ENCODE measurements at places on chromosomes 5 and 9.
A peak's percentile ranks its signal among the peaks of the same experiment; 100 is the strongest.

DNA sequence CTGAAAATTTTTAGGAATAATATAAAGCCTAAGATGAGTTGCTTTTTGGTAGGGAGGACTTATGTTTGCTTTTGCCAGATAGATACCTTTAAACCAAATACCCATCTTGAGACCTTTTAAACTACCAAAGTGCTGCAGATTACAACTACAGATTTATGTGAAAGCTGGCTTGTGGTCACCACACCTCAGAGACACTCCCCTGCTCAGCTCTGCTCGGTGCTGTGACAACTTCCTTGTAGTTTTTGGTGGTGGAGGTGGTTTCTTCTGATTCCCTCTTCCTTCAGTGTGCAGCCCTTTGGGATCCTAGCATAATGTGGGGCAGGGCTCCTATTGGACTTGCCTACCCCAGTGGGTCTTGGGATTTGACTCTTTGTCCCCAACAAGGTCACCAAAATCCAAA lies 29.2 kb downstream of the GARNL3 start:
- no peak for DNase-seq

GRCh38 chr5:166772770-166773169 lies 1518.7 kb upstream of the WWC1 start:
- DNase-seq = no peak

DNA sequence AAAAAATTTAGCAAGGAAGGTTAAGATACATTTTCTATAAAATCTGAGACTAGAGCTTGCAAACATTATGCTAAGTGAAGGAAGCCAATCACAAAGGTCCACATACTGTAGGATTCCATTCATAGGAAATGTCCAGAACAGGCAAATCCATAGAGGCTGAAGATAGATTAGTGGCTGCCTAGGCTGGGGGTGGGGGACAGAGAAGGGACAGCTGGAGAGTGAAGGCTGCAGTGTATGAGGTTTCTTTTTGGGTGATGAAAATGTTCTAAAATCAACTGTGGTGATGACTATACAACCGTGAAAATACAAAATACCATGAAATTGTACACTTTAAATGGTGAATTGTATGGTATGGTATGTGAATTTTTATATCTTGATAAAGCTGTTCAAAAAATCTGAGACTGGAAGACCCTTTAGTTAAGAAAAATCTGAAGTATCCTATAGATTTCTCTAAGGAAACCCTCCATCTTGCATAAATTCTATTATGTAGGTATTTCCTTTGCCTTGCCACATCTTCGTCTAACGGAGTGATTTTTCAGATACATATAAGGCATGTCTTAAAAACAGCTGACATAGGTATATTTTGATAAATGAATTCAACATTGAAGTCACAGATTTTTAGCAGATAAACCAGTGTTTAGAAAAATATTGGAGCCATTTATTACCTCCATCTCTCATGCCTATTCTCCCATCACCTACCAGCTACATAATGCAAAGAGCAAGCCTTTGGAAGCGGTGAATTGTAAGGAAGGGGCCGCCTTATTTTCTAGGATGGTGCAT lies 121.1 kb downstream of the LMNB1 start:
- no peak for DNase-seq

DNA sequence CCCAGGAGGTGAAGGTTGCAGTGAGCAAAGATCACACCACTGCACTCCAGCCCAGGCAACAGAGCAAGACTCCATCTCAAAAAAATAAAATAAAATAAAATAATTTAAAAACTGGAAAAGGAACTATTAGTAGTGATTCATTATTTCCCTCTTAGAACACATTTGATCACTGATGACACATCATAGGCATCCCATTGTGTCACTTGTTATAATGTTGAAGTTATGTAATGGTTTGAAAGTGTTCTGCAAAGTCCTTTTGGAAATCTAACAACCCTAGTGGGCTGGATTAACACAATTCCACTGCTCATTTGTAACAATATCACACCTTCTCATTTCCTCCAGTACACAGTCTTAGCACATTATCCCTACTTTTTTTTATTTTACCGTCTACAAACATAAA lies 81.8 kb upstream of the LMNB1 start:
- no peak for DNase-seq

DNA sequence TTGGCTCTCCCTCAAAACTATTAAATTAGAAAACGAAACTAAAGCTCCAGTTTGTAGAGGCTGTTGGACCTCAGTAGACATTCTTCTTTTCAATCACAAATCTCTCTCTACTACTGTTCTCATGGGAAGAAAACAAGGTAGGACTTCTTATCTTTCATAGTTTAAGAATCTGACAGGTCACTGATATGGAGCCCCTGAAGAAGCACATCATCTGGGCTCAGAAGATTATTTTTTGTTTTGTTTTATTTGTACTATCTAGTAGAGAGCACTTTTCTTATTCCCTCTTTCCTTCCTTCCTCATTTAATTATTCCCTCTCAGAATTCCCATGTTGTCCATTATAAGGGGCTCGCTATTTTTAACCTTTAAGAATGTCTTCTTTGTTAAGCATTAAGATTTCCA lies 26.3 kb downstream of the STARD4 start:
- no peak for DNase-seq

DNA sequence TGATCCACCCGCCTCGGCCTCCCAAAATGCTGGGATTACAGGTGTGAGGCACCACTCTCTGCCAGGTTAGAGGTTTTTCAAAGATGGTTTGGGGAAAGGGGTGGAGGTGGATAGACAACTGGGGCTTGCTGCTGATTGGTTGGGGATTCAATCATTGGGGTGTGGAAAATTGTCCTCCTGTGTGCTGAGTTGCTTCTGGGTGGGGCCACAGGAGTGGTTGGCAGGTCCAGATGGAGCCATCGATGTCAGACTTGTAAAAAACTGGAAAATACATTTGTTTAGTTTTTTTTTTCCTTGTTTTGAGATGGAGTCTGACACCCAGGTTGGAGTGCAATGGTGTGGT lies 61.9 kb upstream of the CLINT1 start:
- DNase-seq = no peak

- no peak for DNase-seq
These were observed at the start of gene SLC35D2 for GRCh38 chr9:96383165-96383942. Gene SLC35D2 (minus strand): TSS chr9:96383711. CDS start chr9:96383634, 77 bp downstream.

DNA sequence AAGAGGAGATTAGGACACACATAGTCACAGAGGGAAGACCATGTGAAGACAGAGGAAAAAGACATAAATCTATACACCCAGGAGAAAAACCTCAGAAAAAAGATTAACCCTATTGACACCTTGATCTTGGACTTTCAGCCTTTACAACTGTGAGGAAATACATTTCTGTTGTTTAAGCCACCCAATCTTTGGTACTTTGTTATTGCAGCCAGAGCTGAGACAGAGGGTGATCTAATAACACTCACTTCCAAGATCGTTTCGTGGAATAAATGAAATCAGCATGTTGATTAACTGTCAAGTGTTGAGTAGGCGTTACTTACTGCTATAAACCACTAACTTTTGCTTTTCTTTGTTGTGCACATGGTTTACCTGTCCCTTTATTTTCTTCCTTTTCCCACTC lies 361.2 kb upstream of the RIOK2 start:
- DNase-seq = no peak

DNA sequence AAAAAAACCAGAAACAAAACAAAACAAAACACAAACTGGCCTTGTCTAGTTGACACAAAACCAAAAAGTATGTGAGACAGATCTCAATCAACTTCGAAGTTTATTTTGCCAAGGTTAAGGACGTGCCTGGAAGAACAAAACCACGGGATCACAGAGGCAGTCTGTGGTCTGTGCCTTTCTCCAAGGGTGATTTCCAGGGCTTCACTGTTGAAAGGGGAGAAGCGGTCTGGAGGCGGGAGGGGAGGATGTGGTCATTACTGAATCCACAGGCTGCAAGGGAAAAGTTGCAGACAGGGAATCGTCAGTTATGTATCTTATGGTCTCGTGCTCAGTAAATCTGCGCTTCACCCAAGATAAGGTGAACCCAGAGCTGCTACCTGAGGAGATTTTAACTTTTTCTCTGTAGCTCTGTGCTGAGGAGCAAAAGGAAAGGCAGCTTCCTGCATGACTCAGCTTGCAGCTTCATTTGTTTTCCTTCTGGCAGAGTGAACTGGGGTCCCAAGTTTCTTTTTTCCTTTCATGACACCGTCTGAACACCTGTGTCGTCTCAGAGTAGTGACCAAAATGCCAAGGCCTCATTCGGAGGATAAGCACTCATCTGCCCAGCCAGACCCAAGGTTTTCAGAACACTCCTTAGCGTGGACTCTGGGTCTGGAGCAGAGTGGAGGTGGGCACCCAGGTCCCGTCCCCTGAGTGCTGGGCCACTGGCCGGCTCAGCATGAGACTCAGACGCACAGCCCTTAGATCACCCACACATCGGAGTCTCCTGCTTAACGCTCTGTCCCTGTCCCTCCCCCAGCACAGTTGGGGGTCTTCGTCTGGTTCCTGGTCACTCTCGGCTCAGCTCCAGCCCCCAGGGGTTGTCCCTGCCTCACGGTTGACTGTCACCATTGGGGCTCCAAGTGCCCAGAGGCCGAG lies 25.9 kb downstream of the ROPN1L start:
- DNase-seq = no peak

GRCh38 chr9:109568089-109568488 lies 70.0 kb upstream of the PTPN3 start:
- DNase-seq = no peak

DNA sequence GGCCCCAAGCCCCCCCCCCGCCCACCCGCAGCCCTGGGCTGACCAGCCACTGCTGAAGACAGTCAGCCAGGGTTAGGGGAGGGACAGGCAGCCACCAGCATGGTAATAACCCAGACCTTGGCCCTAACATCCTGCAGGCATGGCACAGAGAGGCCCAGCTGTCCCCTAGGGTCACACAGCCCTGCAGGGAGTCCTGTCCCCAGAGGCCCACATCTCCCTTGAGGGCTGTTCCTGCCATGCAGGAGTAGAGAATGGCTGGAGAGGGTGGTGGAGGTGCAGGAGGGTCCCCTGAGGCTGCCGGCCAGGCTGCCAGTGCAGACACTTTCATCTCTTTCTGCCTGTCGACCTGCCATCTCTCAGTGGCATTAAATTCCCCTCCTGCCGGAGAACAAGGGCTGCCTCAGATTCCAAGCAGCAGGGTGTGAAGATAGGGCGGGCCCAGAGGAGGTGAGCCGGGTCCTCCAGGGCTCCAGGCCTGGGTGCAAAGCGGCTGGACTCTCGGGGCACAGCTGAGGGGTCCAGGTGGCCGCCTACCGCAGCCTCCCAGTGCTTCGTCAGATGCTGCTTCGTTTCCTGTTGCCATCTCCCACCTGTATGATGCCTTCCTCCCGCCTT lies 40.0 kb downstream of the CXXC5 start:
- no peak for DNase-seq

DNA sequence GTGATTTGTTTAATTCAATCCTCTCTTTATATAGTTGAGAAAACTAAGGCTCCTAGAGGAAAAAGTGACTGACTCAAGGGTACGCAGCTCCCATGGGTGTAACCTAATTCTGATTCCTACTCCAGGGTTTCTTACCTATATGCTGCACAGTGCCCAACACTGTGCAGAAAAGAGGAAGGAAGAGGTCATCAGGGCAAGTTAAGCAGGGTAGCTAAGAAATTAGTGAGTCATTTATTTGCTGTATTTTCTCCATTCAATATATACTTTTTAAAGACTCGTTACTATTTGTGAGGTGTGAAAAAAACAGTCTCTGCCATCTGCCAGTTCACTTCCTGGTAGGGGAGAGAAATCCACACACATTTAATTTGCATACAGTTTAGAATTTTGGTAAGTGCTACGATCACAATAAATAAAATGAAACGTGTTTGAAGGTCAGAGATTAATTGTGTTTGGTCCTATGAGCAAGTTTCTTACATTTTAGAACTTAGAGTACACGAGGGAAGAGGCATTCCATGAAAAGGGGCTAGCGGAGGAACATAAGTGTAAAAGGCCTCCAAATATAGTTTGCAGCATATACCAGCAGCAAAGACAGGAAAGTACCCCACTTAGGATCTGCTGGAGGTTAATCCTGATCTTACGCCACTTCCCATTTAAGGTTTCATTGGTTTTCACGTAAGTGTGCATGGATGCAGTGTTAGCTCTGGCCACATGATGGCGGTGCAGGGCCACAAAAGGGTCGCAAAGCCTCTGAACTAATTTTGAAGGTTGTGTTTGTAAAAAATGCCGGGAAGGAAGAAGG lies 59.9 kb upstream of the TLR4 start:
- peak; percentile 36 for DNase-seq

DNA sequence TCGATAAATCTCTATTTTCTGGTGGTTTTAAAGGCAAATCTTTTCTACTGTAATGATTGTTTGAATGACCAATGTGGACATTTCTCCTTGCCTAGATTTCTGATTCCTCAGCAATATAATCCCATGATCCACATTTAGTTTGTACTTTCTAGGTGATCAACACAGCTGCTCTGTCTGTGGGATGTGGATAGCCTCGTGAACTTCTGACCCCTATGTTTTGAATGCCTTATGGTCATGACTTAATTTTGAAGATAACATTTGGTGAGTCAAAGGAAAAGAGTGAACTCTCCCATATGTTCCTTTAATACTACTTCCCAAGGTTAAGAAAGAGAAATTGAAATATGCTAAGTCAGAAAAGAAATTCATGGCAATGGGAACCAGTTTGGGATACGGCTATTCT lies 147.5 kb downstream of the CAVIN4 start:
- no peak for DNase-seq

DNA sequence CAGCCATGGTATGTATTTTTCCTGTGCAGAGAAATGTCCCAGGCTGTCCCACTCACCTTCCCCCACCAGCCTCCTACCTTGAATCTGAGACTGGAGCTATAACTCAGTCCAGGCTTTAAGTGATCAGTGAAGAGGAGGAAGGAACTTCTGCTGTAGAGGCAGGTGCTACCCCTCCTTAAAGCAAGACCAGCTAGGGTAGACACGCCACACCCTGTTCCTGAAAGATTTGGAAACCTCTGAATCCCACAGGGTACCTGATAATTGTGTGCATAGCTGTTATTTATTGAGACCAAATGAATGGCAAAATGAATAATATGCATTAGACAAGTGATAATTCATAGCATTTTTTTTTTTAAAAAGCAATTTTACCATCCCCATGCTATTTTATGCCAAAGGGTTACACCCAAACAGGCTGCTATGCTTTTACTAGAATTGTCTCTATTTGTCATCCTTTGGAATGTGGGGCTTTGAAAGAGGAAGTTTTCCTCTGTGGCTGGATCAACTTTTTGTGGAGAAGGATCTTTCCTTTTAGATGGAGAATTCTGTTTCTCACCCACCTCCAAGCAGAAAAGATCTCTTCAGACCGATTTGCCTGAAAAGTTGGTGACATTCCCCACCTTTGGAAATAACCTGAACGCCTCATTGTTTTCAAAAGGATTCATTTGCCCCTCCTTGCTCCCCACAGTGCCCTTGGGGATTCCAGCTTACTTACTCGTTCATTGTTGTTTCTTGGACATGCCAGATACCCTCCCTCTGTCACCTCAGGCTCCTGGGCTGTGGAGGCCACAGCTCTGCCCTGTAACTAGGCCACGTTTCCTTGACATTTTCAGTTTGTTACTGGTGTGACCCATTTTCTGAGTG lies 248.7 kb downstream of the NR3C1 start:
- DNase-seq = no peak

DNA sequence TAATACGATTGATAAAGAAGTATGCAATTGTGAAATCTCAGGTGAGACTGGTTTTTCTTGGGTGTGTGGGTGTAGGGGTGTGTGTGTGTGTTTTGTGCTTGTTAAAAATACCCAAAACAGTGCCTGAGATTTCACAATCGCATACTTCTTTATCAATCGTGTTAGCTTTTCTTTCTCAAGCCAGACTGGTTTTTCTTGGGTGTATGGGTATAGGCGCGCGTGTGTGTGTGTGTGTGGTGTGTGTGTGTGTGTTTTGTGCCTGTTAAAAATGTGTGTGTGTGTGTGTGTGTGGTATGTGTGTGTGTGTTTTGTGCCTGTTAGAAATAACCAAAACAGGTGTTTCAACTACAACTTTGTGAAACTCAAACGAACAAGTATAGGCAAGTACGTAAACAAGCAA lies 53.7 kb downstream of the CERT1 start:
- no peak for DNase-seq
